ENCODE measurements at places on chromosomes 5 and 9.

- DNase-seq, result no peak
These were observed 3.9 kb downstream of the RASGRF2 start for GRCh38 chr5:80963966-80964481.

DNA sequence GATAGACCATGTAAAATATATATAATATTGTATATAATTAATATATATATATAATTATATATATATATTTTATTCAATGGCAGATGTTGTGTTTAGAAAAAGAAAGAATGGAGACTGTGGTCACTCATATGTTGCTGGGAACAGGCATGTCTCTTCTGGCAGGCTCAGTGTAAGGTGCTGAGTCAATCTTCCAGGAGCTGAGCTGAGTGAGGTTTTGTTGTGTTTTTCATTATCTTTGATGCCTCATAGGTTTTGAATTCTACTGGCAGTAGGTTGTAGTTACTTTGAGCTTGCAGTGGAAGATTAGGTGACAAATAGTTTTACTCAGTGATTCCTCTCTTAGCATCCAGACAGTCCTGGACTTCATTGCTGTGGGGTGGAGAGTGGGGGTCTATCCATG is 561.3 kb downstream of the IRX1 start:
- no peak for DNase-seq

DNA sequence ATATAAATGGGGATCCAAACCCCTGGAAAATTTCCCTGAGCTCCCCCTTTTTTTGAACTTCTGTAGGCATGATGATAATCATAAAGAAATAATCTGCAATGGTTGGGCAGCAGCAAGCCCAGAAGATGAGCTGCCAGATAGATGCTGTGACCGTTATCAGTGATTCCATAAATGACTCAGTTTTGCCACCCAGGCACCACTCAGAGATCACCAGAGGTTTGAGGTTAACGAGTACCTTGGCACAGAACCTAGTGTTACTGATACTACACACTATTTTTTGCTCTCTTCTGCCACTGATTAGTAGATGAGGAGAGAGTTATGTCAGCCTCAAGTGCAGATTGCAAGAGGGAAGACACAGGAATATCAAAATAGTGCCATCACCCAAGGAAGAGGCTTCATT is 199.3 kb upstream of the PTGER4 start:
- DNase-seq, result peak; percentile 25

- DNase-seq, result no peak
These were observed 10.9 kb upstream of the STX17 start for GRCh38 chr9:99895510-99895909.

- DNase-seq, result no peak
These were observed 52.1 kb upstream of the NFIB start for GRCh38 chr9:14366076-14366475.

DNA sequence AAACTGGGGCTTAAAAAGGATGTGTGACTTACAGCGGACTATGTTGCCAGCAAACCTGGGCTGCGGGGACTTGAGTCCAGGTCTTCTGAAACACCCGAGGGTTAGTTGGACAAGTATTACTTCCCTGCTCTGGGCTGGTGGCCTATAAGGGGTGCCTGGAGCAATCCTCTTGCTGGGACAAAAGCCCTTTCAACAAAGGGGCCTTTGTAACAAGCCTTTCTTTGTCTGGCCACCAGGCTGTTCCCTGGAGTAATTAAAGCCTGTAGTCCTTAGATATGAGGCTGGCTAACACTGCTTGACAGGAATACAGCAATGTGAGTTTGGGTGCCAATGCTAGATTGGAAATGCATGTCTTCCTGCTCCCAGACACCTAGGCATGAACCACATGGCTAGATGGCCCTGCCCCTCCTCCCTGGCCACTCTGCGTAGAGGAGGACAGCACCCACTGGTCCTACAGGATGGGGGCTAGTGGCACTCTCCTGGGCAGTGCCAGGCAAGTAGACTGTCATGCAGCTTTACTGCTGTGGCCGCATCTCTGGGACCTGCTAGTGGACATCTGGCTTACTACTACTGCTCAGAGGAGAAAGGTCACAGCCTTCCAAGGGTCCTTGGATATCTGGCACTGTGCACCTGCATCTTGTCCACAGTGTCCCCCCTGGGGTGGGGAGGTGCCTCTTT is 343.1 kb downstream of the ZSWIM6 start:
- DNase-seq, result no peak

- no peak for DNase-seq
These were observed 92.8 kb upstream of the SLCO6A1 start for GRCh38 chr5:102591650-102592049.

- no peak for DNase-seq
These were observed 14.0 kb upstream of the PSMD5 start for GRCh38 chr9:120856700-120857099.

GRCh38 chr9:129667850-129668249 is 2.4 kb downstream of the PRRX2 start:
- no peak for DNase-seq

GRCh38 chr5:16886366-16886736 is 49.7 kb downstream of the MYO10 start:
- DNase-seq, result no peak

DNA sequence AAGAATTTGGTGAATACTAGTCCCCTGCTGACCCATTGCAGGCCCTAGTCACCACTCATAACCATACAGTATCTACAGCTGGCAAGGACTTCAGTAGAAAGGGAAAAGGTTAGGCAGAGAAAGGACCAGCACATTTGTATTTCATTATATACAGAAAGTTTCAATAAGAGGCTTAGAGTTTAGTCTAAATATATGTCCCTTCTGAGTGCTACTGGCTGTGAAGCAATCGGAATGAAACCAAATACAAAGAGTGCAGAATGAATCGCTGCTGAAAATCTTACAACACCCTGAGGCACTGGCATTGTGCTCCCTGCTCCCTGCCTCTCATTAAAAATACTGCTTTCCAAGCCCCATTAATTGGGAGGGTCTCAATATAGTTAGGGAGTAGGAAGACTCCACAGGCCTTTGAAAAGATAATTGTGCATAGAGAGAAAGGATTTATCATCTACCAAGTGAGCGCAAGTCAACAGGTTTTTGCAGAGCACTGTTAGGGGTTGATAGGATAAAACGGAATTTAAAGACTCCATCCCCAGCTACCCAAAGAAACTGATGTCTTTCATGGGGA is 110.8 kb downstream of the SLC1A3 start:
- DNase-seq, result no peak

DNA sequence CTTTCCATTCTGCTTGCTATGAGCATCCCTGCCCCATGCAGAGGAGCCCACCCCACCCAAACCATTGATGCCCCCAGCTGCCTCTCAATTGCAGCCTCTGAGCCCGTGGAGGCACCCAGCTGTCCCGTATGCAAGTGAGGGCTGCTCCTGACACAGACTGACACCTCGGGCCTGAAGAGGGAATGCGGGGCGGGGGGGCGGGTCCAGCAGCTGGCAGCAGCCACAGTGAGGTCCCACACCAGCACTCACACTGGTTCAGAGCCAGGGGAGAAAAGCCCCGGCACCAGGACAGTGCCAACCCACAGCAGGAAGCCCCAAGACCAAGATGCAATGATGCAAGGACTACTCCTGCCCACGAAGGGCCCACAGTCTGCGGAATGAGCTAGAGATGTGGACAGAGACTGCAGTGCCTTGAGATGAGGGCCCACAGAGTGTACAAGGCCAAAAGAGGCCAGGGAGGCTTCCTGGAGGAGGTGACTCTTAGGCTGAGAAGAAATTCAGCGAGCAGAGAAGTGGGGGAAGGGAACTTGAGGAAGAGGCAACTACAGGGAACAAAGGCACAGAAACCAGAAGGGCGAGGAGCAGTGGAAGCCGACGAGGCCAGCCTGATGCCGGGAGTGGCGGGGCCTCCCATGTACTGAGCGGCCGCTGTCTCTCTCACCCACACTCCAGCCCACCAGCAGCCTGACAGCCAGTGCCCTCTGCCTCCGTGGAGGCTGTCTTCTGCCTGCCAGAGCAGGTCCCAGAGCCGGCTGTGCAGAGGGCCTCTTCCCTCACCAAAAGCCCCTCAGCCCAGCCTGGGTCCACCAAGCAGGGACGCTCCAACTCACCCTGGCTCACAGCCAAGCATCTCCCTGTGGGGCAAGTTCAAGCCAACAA is 9.2 kb downstream of the EEIG1 start:
- no peak for DNase-seq

- no peak for DNase-seq
These were observed 283.3 kb upstream of the TUT7 start for GRCh38 chr9:86637515-86637914.

DNA sequence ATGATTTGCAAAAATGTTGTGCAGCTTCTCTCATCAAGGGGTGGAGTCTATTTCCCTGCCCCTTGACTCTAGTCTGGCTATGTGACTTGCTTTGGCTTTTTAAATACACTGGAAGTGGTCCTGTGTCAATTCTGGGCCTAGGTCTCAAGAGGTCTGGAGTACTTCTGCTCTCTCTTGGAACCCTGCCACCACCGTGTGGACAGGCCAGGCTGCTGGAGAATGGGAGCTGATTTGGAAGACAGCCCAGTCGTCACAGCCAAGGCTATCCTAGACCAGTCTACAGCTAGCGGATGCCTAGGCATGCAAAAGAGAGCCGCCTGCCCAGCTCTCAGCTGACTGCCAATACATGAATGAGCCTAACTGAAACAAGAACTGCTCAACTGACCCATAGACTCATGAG is 56.7 kb upstream of the CLINT1 start:
- DNase-seq, result no peak

DNA sequence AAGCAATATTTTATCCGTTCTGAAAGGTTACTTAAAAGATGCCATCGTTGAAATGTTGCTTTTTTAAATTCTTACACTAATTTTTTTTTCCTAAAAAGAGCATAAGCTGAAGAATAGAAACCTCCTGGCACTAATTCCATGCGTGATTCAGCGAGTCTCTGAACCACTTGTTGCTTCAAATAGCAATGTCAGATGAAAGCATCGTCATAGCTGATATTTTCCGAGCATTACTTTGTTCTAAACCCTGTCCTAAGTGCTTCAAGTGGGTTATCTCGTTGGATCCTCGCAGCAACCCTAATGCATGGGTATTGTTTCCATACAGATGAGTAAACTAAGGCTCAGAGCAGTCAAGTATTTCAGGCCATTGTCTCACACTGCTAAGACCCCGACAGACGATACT is 79.7 kb downstream of the CDH6 start:
- no peak for DNase-seq

- DNase-seq, result no peak
These were observed 468.7 kb downstream of the SPATA31D1 start for GRCh38 chr9:82457298-82457697.

GRCh38 chr9:108108852-108109448 is 619.4 kb upstream of the KLF4 start:
- DNase-seq, result no peak

Measured in activated CD4-positive, alpha-beta T cell treated with anti-CD3 and anti-CD28 coated beads, Interleukin-2, amount 50 U/mL, for 24 hours (primary cell).